Endothelial cell of umbilical vein (primary cell): ENCODE measurements at places on chromosomes 5 and 9. TPM values are rescaled to one million over a fixed set of nuclear protein-coding genes. Genes with fewer than 3 reads are reported as not detected.

DNA sequence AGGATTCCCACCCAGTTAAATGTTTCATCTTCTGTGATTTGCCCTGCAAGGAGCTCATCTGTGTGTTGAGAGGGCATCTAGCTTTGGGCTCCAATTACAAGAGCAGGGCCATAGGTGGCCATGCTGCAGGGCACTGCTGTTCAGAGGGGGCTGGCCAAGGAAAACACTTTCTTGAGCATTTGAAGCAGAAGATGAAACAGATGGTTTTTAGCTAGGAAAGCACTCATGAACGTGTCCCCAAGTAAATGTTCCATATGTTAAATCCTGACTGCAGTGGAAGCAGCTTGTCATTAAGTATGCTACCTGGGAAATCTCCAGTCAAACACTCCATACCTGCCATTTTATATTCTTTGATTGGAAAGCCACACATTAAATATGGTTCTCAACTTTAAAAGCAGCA is 176.6 kb downstream of the FBXL7 start:
- DNase-seq = no peak

- no peak for DNase-seq
Measured at GRCh38 chr5:167944121-167944852, 347.2 kb upstream of the WWC1 start.

DNA sequence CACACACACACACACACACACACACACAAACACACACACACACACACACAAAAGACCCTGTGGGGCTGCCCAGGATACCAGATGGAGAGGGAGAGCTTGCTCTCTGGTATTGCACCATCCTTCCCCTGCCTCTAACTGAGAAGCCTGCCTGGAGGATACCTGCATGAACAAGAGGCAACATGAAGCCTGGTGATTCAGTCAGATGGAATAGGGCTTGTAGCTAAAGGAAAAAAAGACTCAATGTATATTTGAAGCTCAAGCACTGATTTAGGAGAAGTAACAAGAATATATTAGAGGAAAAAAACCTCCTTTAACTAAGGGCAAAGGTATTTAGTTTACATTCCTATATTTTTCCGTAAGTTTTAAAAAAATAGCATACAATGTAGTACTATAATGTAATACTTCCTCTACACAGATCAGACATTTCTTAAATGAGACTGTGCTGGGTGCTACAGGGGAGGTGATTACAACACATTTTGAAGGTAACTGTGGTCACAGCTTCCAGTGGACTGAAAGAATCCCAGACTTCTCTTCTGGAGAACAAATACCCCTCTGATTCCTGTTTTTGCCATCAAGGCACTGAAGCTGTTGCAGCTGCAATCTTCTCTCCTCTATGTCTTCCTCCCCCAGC is 169.3 kb downstream of the DCP2 start:
- no peak for DNase-seq

- DNase-seq = peak; percentile 95
Measured at GRCh38 chr9:13575558-13575957, 296.1 kb upstream of the MPDZ start.

GRCh38 chr9:129319076-129319937 is 141.2 kb upstream of the IER5L start:
- DNase-seq = no peak

DNA sequence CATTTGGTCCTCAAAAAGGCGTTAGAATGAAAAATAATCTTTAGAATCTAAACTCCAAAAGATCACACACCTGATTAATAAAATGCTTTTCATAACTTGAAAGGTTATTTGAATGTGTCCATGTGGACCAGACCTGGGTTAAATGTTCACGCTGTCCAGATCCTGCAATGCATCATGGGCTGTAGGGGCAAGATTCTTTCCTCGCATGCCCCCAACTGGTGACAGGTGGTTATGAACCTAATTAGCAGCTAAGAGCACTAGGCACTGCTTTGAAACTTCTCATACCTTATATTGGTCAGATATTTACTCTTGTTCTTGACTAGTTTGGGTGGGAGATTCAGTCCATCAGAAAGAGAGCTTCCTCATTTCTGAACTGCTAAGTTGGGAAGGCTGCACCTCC is 19.3 kb upstream of the PIP5K1B start:
- DNase-seq = peak; percentile 39

DNA sequence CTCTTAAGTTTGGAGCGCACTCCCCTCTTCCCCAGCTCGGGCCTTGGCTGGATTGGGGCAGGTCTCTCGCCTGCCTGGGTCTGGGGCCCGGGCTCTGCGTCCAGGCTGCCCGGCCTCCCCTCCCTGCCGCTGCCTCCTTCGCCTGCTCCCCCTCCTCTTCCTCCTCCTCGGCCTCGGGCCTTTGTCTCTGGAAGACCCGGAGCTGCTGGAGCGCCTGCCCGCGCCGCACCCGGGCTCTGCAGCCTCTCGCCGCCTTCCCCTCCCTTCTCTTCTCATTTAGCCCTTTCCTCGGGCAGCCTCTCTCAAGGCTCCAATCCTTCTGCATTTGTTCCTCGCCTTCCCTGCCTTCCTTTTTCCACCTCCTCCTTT is 218.5 kb downstream of the C9orf50 start:
- peak; percentile 14 for DNase-seq

GRCh38 chr5:67190861-67191260 is 5.7 kb downstream of the CD180 start:
- no peak for DNase-seq

- no peak for DNase-seq
Measured at GRCh38 chr5:31434898-31435297, 97.0 kb downstream of the DROSHA start.

- DNase-seq = no peak
Measured at GRCh38 chr5:58105836-58106235, 354.1 kb downstream of the PLK2 start.

- DNase-seq = no peak
Measured at GRCh38 chr5:14251733-14252132, 108.6 kb downstream of the TRIO start.

DNA sequence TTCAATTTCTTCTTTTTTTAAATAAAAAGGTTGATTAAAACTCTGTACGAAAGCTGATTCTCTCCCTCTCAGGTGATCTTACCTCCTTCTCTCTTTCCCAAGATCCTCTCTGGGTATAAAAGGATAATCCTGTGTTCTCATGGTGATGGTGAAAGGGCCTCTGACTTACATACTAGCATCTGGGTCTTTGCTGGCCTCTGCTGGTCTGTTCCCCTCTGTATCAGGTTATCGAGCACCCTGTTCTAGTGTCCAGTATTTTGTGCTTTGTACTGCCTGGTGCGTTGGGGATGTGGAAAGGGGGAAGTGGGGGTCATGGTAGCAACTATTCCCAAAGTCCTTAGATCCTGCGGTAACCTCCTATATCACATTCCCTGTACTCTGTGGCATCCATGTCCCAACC is 328.9 kb downstream of the NR2F1-AS1 start:
- DNase-seq = no peak

GRCh38 chr5:94523018-94523417 is 95.4 kb downstream of the KIAA0825 start:
- DNase-seq = no peak

GRCh38 chr5:174325431-174325830 is 279.9 kb downstream of the NSG2 start:
- no peak for DNase-seq

GRCh38 chr5:38008198-38008597 is 168.4 kb upstream of the GDNF start:
- DNase-seq = no peak

GRCh38 chr9:38084556-38084880 is 15.5 kb upstream of the SHB start:
- DNase-seq = no peak

GRCh38 chr5:172588380-172588779 is 52.7 kb upstream of the NEURL1B start:
- no peak for DNase-seq

DNA sequence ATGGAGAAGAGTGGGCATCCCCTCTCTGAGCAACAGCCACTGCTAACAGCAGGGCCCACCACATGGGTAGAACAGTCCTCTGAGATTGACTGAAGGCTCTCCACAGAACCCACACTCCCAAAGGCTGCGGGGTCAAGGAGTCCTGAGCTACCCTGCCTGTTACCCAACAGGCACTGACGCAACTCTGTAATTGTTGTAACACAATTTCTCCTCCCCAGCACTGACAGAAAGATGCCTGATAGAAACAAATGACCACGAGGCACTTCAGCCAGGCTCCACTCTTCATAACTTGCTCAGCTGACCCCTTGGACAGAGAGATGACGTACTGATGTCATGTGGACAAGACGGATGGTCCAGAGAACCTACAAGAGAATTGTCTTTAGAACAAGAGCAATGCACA is 220.7 kb downstream of the SPOCK1 start:
- no peak for DNase-seq

GRCh38 chr5:119332978-119333401 is 22.8 kb upstream of the TNFAIP8 start:
- DNase-seq = no peak

- DNase-seq = no peak
Measured at GRCh38 chr5:176396330-176396729, 7.8 kb downstream of the HIGD2A start.

DNA sequence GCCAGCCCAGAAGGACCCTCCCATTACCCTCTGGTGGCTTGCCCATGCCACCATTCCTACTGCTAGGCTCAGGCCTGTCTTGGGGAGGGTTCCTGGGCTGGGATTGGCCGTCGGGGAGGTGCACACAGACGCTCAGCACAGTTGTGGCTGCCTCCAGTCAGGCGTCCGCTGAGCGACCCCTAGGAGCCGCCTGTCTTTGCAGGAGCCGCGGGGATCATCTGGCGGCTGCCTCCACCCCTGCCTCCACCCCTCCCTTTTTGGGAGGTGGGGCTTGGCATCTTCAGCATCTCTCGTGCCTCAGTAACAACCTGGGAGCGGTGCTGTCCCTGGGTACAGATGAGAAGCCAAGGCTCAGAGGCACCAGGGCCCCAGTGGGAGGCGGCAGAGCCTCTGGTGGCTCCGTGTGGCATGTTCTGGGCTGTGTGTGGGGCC is 39.6 kb downstream of the RXRA start:
- no peak for DNase-seq

DNA sequence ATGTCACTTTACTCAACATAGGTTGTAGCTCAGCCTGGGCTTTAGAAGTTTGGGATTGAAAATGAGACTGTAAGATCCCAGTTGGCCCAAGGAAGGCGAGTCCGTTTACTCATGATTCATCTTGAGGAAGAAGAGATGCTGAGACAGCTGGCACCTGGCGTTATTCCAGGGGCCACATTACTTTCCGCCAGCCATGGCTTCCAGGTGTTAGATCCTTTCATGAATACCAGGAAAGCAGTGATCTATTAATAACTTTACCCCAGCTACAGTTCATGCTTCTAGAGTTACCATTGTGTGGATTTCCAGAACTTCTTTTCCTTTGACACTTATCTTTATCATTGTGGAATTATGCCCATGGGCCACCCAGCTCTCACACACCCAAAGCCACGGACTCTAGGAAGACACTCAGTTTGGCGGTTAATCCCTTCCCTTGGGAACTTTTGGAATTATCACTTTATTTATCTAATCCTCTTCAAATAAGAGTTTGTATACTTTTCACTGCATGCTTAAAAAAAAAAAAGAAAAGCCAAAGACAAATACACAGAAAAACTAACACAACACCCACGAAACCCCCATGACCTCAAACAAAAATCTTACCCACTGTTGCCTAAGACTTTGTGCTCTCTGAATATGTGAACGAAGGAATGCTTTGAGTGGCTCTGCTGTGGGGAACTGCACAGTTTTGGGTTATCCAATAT is 26.9 kb downstream of the RAI14 start:
- peak; percentile 90 for DNase-seq

- DNase-seq = peak; percentile 13
Measured at GRCh38 chr9:136995772-136996311, 526 bp downstream of the CLIC3 start.

- no peak for DNase-seq
Measured at GRCh38 chr5:52692039-52692438, 95.7 kb upstream of the ITGA1 start.

GRCh38 chr5:67297376-67297775 is 100.8 kb upstream of the CD180 start:
- no peak for DNase-seq

DNA sequence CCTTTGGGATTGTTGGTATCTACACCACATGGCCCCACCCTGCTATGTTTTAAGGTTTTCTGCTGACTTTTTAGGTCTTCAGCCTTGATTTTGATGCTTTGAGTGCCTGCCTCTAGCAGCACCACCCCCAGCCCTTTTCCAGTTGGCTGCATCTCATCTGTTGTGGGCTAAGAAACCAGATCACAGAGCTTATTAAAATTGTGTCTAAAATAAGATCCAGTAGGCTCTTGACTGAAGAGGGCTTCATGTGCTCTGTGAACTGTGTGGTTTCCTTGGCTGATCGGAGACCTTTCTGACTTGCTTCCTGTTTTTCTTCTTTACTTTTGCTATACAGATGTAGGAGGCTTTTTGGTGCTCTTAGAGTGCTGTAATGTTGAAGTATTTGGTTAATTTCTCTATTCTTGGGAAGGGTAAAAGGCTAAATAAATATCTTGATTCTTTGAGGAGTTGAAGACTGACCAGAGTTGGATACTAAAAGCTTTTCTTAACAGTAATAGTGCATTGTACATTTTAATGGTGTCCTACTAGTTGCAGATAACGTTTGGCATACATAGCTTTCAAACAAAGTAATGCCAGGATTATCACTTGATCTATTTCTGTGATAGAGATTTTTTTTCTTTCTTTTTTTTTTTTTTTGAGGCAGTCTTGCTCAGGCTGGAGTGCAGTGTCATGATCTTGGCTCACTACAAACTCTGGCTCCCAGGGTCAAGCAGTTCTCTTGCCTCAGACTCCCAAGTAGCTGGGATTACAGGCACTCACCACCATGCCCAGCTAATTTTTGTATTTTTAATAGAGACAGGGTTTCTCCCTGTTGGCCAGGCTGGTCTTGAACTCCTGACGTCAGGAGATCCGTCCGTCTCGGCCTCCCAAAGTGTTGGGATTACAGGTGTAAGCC is 4.5 kb downstream of the UBE2D2 start:
- peak; percentile 73 for DNase-seq

DNA sequence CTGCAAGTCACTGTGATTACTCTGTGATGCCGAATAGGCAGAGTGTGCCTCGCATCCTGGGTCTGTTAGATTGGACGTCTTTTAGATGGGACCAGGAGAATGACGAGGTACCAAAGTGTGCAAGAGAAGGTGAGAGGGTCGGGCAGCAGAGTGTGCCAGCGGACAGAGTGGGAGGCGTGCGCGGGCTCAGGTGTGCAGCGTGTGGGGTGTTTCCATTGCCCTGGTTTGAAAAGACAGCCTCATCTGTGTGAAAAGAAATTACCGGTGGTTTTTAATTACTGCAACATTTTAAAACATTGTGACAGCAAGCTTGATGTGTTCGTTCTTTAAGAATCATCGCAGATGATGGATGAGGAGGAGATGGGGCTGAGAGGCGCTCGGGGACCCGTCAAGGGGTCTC is 4.2 kb upstream of the FAM163B start:
- no peak for DNase-seq

GRCh38 chr5:40240111-40240510 is 439.6 kb upstream of the PTGER4 start:
- DNase-seq = no peak

SHISAL2B gene
- total RNA-seq = not detected in 2 replicates

SPARC gene
- total RNA-seq = 3,114 and 3,174 TPM in 2 replicates

PRRX2 gene
- 0.32 and 0.77 TPM in 2 replicates for total RNA-seq

PHF24 gene
- total RNA-seq = not detected in 2 replicates

ST8SIA4 gene
- 25.0 and 28.3 TPM in 2 replicates for total RNA-seq

HMGCS1 gene
- 133 and 149 TPM in 2 replicates for total RNA-seq

NUTM2F gene
- total RNA-seq = not detected in 2 replicates

CEL gene
- total RNA-seq = 1.1 and 1.9 TPM in 2 replicates

KIF4B gene
- 0.14 and 0.44 TPM in 2 replicates for total RNA-seq

NPR3 gene
- 0.37 and 0.53 TPM in 2 replicates for total RNA-seq

RNF130 gene
- total RNA-seq = 43.0 and 44.0 TPM in 2 replicates

LHX6 gene
- 9.4 and 18.4 TPM in 2 replicates for total RNA-seq

UBE2R2 gene
- total RNA-seq = 51.5 and 54.3 TPM in 2 replicates
